Kidney epithelial cell (primary cell): ENCODE measurements at places on chromosomes 3 and 15.

- no peak for DNase-seq
Observed at GRCh38 chr15:67394873-67395639, 125.9 kb upstream of the C15orf61 start.

DNA sequence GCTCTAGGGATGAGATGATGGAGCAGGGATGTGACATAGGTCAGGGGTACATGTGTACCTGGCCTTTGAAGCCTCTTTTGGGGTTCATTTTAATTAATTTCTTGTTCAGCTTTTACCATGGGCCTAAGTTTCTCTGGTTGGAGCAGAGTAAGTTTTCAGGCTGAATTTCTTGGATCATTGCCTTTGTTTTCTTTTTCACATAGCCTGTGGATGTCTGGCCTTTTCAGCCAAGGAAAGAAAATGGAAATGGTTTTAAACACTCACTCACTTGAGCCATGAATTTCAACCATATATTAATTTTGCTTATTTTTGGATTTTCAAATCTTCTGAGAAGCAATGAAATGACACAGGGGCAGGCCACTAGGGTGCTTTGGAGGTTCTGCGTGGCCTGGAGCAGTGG is 30.2 kb downstream of the CACNA1D start:
- DNase-seq: no peak

- no peak for DNase-seq
Observed at GRCh38 chr15:22251422-22251821, 171.1 kb downstream of the OR4M2 start.

DNA sequence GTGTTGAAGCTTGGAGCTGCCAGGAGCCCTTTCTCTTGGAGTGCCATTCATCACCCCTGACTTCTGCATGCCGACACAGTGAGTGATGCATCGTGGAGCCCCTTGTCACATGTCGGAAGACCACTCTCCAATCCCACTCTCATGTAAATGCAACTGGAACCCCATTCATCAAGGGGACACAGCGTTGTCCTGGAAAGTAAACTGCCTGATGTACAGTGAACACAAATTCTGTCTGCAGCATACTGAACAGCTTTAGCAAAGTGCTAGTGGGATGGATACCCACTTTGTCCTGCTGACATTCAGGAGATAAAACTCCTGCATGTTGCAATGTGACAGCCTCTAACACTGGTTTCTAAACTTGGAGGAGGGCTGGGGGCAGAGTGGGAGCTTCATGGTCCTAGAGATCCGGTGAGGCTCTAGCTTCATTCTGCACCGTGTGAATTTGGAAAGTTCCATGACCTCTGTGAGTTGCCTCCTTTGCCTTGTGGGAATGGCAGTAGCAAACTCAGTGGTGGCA is 194.8 kb downstream of the CLSTN2 start:
- no peak for DNase-seq

- DNase-seq: no peak
Observed at GRCh38 chr15:81146006-81146405, 11.9 kb downstream of the CFAP161 start.

GRCh38 chr3:95197661-95198060 is 1134.8 kb downstream of the NSUN3 start:
- DNase-seq: no peak

- DNase-seq: no peak
Observed at GRCh38 chr15:29570948-29571791, 251.1 kb downstream of the TJP1 start.

DNA sequence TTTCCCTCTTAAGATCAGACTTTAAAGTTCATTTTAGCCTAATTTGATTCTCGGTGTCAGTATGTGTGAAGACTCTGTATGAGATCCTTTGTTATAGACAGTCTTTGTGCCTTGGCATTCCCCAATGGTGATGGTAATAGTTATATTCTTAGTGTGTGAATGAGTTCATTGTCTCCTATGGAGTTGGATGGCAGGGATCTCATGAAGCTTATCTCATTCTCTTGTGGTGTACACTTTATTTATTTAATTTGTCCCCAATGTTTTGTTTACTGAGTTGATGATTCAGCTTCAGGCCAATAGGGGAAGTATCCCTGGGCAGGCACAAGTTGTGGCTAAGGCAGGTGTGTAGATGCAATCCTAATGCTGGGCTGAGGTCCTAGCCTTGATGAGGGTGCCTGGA is 222.0 kb upstream of the DPPA4 start:
- DNase-seq: no peak

DNA sequence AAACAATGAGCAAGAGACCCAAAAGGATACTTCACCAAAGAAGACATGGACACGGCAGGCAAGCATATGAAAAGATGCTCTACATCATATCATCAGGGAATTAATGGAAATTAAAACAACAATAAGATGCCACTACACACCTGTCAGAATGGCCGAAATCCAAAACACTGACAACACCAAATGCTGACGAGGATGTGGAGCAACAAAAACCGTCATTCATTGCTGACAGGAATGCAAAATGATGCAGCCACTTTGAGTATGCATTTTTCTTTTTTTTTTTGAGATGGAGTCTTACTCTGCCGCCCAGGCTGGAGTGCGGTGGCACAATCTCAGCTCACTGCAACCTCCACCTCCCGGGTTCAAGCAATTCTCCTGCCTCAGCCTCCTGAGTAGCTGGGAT is 19.0 kb downstream of the EDC3 start:
- no peak for DNase-seq

- DNase-seq: no peak
Observed at GRCh38 chr3:46939578-46940445, 36.7 kb downstream of the CCDC12 start.

DNA sequence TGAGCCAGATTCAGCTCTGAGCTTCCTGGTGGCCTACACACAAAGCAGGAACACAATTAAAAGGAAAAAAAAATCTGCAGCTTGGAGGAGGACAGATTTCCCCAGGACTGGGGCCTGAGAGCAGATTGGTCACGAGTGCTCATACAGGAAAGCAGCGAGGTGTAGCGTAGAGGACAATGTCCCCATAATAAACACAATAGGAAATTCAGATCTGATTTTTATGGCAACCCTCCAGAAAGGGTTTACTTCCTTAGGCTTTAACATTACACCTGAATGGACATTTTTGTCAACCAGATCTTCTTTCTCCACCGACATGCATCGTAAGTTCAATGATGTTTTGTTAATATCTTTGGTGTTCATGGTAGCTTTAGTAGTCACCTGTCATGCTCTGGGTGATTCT is 23.3 kb downstream of the SLC6A20 start:
- DNase-seq: no peak

GRCh38 chr15:20349774-20350498 is 191.7 kb downstream of the GOLGA6L6 start:
- DNase-seq: no peak

DNA sequence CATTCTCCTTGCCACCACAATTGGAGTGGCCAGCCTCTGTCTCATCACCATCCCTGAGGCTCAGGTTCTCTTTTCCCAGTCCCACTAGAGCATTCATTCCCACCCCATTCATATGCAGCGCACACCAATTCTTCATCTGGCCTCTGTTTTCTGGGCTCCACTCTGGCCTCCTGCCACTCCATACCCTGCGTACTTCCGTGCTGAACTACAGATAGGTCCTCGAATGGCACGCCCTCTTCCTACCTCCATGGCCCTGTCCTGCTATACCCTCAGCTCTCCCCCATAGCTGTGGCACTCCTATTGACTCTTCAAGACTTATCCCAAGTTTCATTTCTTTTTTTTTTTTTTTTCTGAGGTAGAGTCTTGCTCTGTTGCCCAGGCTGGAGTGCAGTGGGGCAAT is 25.9 kb downstream of the PAQR5 start:
- DNase-seq: no peak

DNA sequence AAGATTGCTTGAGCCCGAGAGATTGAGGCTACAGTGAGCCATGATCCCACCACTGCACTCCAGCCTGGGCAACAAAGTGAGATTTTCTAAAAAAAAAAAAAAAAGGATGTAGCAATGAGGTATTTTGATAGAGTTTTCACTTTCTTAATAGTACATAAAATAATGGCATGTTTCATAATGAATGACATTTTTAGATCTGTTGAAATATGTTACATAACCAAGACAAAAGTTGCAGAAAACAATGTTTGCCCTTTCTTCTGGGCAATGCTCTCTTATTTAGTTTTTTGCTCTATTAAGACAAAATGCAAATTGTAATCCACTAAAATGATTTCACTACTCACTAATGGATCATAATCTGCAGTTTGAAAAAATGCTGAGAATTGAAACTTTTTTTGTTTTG is 4.4 kb upstream of the MAPK6 start:
- no peak for DNase-seq

- no peak for DNase-seq
Observed at GRCh38 chr3:46916799-46917198, 39.3 kb downstream of the PTH1R start.

DNA sequence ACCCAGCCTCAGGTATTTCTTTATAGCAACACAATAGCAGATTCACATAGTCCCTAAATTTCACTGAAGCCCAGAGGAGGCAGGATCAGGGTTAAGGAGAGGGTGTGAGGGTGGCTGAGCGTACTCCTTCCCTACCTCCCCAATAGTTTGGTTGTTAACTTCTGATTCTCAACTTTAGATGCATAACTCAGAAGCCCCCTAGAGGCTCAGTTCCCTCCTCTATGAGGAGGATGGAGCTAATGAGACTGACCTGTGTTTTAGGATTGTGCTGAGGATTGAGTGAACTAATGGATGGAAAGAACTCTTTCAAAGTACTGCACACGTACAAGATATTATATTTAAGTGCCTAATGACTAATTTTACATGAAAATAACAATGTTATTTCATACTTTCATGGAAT is 249.3 kb upstream of the SOX14 start:
- DNase-seq: no peak

GRCh38 chr3:187689984-187690383 is 12.4 kb downstream of the RTP2 start:
- DNase-seq: no peak

- DNase-seq: no peak
Observed at GRCh38 chr3:7520059-7520458, 659.1 kb downstream of the GRM7 start.

DNA sequence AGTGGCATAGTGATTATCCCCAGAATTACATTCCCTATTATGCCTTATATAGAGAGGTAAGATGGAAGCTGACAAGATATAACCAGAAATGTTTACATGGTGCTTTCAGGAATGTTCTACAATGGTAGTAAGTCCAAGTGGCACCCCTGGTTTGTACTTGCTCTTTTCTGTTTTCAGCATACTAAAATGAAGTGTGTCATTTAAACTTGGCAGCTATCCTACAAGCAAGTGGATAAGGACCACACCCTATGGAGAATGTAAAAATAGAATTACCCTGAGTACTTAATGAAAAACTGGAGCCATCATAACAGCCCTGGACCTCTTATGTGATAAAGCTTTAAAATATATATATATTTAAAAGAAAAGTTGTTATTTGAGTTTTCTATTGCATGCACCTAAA is 1012.7 kb upstream of the CADM2 start:
- no peak for DNase-seq

- DNase-seq: no peak
Observed at GRCh38 chr3:156617781-156618180, 56.6 kb upstream of the TIPARP start.

DNA sequence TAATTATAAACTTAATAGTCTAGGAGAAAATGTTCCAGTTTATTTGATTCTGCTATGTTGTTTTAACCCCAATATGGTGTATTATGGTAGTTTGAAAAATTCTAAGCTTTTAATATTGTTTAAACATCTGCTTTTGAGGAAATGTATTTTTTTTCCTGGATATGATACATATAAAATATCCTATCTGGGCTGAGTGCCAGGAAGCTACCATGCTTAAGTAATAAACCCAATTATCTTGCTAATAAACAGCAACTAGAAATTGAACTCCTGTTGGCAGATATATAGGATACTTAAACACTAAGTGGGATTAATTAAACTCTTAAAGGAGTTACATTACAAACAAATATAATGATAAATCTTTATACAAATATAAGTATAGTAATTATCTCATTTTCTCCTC is 293.7 kb upstream of the GRM7 start:
- no peak for DNase-seq
